Ascending aorta (tissue), 2 donors: ENCODE measurements at places on chromosomes 13 and 19. TPM values are rescaled to one million over a fixed set of nuclear protein-coding genes. Genes with fewer than 3 reads are reported as not detected.

The PBX4 gene
- total RNA-seq = not detected

The ZNF625 gene
- 12.0 TPM for total RNA-seq

The PCP2 gene
- not detected for total RNA-seq

The CEACAM7 gene
- not detected for total RNA-seq

DNA sequence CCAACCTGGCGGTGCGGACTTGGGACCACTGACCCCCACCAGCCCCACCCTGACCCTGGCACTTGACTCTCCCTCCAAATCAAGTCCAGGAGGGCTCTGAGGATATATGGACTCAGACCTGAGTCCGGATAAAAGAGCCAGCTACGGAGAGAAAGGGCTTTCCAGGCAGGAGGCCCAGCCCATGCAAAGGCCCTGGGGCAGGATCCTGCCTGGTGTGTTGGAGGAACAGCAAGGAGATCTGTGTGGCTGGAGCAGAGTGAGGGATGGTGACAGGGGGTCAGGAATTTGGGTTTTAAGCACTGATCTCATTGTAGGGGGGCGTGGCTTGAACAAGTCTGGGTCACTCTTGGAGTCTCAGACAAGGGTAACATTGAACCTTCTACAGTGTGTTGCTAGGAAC is 474 bp upstream of the ZNRF4 start:
- H3K36me3 ChIP-seq = no peaks in the 10 kb centered on the region
- no peak overlapping the region for H3K4me3 ChIP-seq
- DNase-seq = no peak
- no peaks in the 10 kb centered on the region for H3K27me3 ChIP-seq
- H3K4me1 ChIP-seq = no peaks in the 10 kb centered on the region
- H3K27ac ChIP-seq = no peak overlapping the region

DNA sequence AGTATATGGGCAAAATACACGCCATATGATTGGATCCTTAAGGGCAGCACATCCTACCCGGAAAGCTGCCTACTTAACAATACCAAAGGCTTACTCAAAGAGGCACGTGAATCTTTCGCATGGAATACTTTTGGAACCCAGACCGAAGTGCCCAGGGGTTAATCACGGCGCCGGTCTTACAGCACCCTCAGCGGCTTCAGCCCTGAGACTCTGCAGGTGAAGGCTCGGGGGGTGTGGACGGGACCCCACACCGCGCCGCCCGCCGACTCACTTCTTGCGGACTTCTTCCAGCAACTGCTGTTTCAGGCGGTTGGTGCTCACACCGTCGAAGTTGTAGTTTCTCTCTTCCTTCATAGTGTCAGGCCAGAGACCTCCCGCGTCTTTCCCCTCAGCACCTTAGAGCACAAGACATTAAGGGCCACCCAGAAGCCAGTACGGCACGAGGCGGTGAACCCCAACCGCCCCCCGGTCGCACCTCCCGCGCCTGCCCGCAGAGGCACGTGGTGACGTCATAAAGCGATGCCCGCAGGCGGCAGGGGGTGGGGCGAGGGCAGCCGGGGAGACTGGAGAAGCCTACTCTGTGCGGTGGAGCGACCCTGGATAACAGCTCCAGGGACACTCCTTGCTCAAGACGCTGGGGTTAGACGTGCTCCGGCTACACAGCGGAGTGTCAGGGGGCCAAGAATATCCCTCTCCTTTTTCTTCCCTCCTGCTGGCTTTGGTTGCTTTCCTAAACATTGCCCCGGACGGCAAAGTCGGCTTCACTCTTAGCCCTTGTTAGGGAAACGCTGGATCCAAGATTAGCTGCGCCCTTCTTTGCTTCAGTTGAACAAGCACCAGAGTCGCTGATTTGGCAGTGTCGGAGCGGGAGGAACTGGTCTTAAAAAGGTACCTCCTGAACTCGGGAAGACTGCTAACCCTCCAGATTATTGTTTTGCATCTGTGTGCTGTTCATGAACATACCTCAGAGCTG is at the start of gene CCDC169:
Gene CCDC169 (minus strand): TSS at position 449 of the 973 bp plus-strand sequence. CDS start 95 bp downstream, at position 354.
- H3K36me3 ChIP-seq = no peaks in the 10 kb centered on the region
- H3K4me1 ChIP-seq = no peaks in the 10 kb centered on the region
- H3K27me3 ChIP-seq = no peaks in the 10 kb centered on the region

- no peaks in the 10 kb centered on the region for H3K27me3 ChIP-seq
- DNase-seq = peak; percentile 75
- H3K36me3 ChIP-seq = no peaks in the 10 kb centered on the region
- H3K4me1 ChIP-seq = peaks cover 32% of the 10 kb centered on the region
Observed at GRCh38 chr13:33205804-33206221, 79.7 kb downstream of the STARD13 start.

- H3K36me3 ChIP-seq = peaks cover 99% of the 10 kb centered on the region
- no peaks in the 10 kb centered on the region for H3K4me1 ChIP-seq
- no peak for DNase-seq
- no peak overlapping the region for H3K4me3 ChIP-seq
- H3K27me3 ChIP-seq = no peaks in the 10 kb centered on the region
Observed at GRCh38 chr13:110463871-110464510, 97.5 kb downstream of the RAB20 start.

GRCh38 chr19:29397748-29398147 is 128.0 kb upstream of the VSTM2B start:
- H3K36me3 ChIP-seq = no peaks in the 10 kb centered on the region
- no peaks in the 10 kb centered on the region for H3K4me1 ChIP-seq
- no peak for DNase-seq
- no peak overlapping the region for H3K27ac ChIP-seq

DNA sequence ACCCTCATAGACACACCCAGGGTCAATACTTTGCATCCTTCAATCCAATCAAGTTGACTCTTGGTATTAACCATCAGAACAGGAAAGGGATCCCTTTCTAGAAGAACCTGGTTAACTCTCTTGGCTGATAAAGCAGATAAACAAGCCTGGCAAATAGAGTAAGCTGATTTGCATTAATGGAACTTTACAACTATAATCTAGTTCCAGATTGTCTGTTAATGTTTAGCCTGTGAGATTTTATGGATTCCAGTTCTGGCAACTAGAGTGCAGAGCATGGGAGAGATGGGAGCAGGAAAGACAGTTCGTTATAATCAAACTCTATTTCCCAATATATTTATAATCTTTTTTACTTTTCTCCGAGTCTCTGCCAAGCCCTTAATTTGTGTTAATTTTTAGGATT is 272.6 kb upstream of the KLHL1 start:
- H3K27ac ChIP-seq = no peak overlapping the region
- H3K4me3 ChIP-seq = no peak overlapping the region
- no peaks in the 10 kb centered on the region for H3K36me3 ChIP-seq
- H3K27me3 ChIP-seq = no peaks in the 10 kb centered on the region
- no peak for DNase-seq
